ENCODE measurements at places on chromosomes 7 and 10. TPM values are rescaled to one million over a fixed set of nuclear protein-coding genes. Genes with fewer than 3 reads are reported as not detected.

NPFFR1 gene
- total RNA-seq, result not detected

MAGI2 gene
- total RNA-seq, result not detected

LIPJ gene
- total RNA-seq, result not detected

GRCh38 chr10:108872854-108873253 is 1050.5 kb downstream of the XPNPEP1 start:
- no peak overlapping the region for H3K27ac ChIP-seq
- no peak for DNase-seq

- H3K36me3 ChIP-seq, result no peaks in the 10 kb centered on the region
- no peak overlapping the region for H3K27ac ChIP-seq
- no peaks in the 10 kb centered on the region for H3K27me3 ChIP-seq
- DNase-seq, result peak; percentile 55
Measured at GRCh38 chr7:151276666-151277590, 28.4 kb upstream of the SMARCD3 start.

- DNase-seq, result no peak
- H3K27ac ChIP-seq, result no peak overlapping the region
- peaks cover 3% of the 10 kb centered on the region for H3K27me3 ChIP-seq
- H3K4me3 ChIP-seq, result no peak overlapping the region
- no peaks in the 10 kb centered on the region for H3K36me3 ChIP-seq
- no peaks in the 10 kb centered on the region for H3K4me1 ChIP-seq
Measured at GRCh38 chr10:91879515-91880170, 29.6 kb downstream of the FGFBP3 start.

GRCh38 chr10:71644307-71645180 is 75.0 kb downstream of the C10orf105 start:
- no peak overlapping the region for H3K4me3 ChIP-seq
- no peaks in the 10 kb centered on the region for H3K4me1 ChIP-seq
- DNase-seq, result no peak
- H3K27me3 ChIP-seq, result no peaks in the 10 kb centered on the region
